ENCODE measurements at places on chromosomes 12 and 14. TPM values are rescaled to one million over a fixed set of nuclear protein-coding genes. Genes with fewer than 3 reads are reported as not detected.
A peak's percentile ranks its signal among the peaks of the same experiment; 100 is the strongest.

DNA sequence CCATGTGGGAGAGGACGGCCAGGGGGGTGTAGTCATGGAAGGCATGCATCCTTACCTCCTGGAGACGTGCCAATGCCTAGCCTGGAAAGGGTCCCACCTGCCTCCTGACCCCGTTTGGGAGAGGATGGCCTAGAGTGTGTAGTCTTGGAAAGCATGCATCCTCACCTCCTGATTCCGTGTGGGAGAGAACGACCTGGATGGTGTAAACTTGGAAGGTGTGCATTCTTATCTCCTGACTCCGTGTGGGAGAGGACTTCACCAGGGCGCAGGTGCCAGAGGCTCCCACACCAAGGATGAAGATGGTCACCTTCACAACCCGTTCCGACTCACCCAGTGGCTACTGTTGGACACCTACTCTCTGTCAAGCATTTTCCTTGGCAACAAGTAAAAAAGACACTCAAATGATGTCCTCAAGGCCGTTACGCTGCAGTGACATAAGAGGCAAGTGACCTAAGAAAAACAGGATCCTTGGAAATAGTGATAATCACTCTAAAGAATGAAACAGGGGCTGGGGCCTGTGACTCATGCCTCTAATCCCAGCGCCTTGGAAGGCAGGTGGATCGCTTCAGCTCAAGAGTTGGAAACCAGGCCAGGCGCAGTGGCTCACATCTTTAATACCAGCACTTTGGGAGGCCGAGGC is 37.5 kb upstream of the FZD10 start:
- no peak for DNase-seq

CEBPE gene
- not detected for total RNA-seq

- no peak for DNase-seq
These were observed 69.3 kb downstream of the EID3 start for GRCh38 chr12:104372721-104373335.

GCH1 gene
- total RNA-seq: 2.4 TPM

DNA sequence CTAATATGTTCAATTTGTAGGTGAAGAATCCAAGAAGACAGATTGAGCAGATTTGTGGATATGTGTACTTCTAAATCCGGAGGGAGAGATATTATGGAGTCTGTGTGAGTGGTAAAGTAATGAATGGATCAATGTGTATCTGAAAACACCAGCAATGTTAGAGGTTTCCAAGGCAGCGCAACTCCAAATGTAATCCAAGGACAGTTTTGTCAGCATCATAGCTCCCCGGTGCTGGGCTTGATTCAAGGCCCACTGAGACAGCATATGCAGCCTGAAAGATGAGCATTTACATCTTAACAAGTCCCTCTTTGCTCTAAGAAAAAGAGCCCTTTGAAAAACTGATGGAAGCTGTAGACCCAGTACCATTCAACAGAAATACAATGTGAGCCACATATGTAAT is 38.3 kb upstream of the FRMD6 start:
- no peak for DNase-seq

- DNase-seq: no peak
These were observed 84.8 kb downstream of the NRXN3 start for GRCh38 chr14:78254911-78255461.

SDSL gene
- total RNA-seq: 0.74 TPM

DNA sequence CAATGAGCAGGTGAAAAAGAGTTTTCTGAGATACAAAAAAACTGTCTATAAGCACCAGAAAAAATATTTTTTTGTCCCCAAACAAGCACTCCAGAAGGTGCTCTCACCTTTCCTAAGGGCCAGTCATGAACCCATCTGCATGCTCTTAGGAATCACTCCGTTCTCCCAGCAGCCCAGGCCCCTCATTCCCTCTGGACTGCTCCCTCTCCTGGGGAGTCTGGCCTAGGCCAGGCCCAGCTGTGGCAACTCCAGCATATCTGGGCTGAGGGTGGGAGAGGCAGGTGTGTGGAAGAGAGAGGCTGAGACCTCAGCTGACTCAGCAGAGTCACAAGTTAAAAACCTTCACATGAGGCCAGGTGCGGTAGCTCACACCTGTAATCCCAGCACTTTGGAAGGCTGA is 54.6 kb downstream of the TRAFD1 start:
- no peak for DNase-seq

CLSTN3 gene
- 113 TPM for total RNA-seq

DNA sequence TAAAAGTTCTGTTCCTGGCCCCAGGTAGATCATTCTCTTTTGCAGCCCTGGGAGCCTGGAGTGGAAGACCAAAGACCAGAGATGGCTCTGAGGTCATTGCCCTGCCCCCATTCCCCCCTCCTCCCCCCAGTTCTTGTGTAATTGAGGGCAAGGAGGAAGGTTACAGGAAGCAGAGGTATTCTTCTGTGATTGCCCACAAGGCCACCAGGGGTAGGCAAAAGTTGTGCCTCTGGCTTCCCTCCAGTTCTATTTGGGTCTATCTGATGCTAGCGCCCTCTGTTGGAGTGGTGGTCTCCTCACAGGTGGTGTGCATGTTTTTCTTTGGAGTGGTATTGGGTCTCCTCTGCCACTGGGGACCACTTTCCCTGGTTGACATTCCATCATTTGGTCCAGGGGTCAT is 41.2 kb upstream of the CRY1 start:
- DNase-seq: no peak

GRCh38 chr12:12673296-12673695 is 22.7 kb downstream of the GPR19 start:
- no peak for DNase-seq

DNA sequence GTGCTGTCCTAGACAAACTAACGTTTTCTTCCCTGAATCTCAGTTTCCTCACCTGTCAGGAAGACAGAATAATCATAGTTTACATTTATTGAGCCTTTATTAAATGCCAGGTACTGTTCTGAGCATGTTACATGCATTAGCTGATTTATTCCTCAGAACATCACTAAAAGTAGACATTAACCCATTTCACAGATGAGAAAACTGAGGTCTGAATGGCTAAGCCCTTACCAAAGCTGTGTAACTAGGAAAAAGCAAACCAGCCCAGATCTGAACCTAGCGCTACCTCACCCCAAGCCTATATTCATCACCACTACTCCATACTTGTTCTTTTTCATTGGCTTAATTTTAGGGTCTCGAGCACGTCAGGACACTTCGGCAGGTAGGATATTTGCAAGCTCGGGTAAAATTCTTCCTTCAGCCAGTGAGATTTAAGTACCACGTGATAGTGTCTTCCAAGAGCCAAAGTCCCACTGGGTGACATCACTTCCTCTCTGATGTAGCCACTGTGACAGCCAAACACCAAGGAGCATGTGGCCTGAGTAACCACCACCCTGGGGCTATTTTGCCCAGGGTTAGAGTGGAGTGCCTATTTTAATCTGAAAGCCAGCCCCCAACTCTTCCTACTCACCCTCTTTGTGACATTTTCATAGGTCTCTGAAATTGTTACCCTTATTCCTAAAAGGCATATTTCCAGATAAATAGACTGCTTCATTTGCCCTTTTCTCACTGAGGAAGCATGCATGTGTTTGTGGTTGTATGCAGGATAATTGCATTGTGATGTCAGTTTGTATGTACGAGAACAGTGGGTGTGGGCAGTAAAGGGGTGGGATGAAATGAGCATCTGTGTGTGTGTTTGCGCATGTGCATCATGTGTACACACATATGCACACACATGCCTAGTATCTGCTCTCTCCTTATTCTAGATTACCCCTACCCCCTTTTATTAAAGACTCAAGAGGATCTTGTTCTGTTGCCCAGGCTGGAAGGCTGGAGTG is 62.2 kb upstream of the WSCD2 start:
- no peak for DNase-seq

DACT1 gene
- total RNA-seq: 39.9 TPM

- no peak for DNase-seq
These were observed 31.8 kb downstream of the CALM1 start for GRCh38 chr14:90428676-90429075.

LRRC43 gene
- total RNA-seq: 4.3 TPM

GRCh38 chr12:105825141-105825540 is 313.6 kb downstream of the NUAK1 start:
- no peak for DNase-seq

DNA sequence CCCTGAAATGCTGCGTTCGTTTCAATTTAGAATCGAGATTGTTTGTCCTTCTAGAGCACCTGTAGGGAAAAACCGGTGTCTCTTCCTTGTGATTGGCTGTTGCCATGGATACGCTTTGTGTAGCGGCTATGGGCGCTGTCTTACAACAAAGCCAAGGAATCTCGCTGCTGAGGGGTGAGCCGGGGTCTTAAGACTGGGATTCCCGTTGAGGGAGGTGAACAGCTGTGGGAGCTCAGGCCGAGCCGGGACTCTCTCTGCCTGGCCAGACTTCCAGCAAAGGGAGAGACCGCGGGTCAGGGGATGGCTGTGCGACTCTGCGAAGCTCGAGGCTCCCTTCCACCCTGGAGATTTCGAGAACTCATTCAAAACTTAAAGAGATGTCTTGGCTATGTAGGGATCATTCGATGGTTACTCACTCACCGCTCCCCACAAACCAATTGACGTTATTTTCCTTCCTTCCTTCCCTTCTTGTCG is at the start of the genes LRRIQ1 and TSPAN19:
TSS of gene LRRIQ1 (plus strand) at position 118 of the 474 bp plus-strand sequence. CDS start 1,826 bp downstream, outside the sequence.
TSS of gene TSPAN19 (minus strand) at position 44 of the 474 bp plus-strand sequence. CDS start 6,331 bp downstream, outside the sequence.
- peak; percentile 72 for DNase-seq

DNA sequence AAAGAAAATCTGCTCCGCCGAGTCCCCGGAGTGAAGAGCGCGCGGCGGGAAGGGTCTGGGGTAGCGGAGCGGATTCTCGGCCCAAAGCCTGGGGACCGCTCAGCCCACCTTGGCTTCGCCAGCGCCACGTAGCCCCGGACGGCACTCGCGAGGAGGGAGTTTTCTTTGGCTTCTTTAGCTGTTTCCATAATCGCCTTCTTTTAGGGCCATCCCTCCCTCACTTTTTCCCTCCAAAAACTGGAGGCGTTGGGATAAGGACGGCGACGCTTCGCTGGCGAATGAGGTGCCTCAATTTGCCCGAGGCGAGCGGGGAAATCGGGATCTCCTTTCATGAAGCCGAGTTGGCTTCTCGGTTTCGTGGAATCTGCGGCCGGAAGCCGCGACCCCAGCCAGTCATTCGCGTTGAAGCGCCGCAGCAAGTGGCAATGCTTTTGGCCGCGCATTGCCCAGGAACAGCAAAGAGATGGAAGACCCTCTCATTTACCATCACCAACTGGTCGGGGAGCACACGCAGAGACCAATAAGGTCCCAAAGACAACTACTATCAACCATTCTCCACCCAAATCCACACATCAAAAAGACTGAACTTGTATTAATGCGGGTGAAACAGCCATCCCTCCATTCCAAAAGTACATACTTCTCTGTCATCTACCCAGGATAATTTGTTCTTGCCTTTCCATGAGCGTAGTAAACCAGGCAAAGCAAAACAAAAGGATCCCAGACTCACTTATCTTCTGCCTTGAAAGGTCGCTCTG is 8.4 kb upstream of the SIX1 start:
- peak; percentile 35 for DNase-seq

PPFIA2 gene
- total RNA-seq: 31.1 TPM

- no peak for DNase-seq
These were observed 4.5 kb upstream of the MIA2 start for GRCh38 chr14:39229222-39229543.

- no peak for DNase-seq
These were observed 28.6 kb downstream of the EML1 start for GRCh38 chr14:99821519-99822508.

DNA sequence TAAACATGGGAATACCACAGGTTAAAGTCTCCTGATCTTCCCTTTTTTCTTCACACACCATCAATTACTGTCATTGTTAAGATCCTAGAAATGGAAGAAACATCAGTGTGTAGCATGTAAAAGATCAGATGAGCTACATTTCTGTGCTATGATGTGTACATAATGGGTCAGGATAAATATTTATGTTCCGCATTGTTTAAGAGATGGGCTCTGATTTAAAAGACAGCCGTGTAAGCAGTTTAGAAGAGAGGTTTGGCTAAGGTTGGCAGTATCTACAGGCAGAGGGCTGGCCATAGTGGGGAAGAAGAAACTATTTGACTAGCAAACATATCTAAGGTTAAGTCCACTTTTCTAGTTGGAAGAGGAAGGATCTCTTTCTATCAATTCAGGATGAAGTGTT is 49.4 kb downstream of the LRRC9 start:
- DNase-seq: no peak

DNA sequence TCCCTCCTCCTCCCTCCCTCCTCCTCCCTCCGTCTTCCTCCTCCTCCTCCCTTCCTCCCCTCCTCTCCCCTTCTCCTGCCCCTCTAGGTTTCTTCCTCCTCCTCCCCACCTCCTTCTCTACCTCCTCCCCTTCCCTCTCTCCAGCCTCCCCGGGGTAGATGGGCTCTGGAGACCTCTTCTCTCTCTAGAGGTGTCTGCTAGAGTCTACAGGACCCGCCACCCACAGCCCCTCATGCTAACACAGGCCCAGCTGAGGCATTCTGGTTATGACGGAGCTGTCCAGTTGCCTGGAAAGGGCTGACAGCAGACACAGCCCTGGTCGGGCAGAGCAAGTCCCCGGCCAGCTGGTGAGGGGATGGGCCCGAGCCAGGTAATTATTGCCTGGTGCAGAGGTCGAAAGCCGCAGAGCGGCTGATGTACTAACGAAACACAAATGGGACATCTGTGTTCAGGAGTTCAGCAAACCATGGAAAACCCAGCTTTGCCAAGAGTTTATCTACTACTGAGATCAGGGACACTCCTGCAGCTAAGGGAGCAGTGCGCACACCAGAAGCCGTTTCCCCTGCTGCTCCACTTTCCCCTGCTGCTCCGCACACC is 96.2 kb downstream of the PAPOLA start:
- DNase-seq: no peak

DNA sequence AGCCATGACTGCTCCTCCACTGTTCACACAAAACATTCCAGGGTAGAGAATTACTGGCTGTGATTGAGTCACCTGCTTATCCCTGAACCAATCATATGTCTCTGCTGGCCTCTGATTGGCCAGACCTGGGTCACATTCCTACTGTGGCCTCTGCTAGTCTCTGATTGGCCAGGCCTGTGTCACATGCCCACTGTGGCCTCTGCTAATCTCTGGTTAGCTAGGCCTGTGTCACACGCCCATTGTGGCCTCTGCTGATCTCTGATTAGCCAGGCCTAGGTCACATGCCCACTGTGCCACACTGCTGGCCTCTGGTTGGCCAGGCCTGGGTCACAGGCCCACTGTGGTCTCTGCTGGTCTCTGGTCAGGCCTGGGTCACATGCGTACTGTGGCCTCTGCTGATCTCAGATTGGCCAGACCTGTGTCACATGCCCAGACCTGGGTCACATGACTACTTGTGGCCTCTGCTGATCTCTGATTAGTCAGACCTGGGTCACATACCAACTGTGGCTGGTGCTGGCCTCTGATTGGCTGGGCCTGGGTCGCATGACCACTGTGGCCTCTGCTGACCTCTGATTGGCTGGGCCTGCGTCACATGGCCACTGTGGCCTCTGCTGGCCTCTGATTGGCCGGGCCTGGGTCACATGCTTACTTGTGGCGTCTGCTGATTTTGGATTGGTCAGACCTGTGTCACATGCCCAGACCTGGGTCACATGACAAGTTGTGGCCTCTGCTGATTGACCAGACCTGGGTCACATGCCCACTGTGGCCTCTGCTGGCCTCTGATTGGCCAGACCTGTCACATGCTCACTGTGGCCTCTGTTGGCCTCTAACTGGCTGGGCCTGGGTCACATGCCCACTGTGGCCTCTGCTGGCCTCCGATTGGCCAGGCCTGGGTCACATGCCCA is 251.6 kb downstream of the SLC15A4 start:
- no peak for DNase-seq

All from glutamatergic neuron (in vitro differentiated cells).